Astrocyte (in vitro differentiated cells and primary cell): ENCODE measurements at places on chromosomes 5 and 9. TPM values are rescaled to one million over a fixed set of nuclear protein-coding genes. Genes with fewer than 3 reads are reported as not detected.

SLC23A1 gene
- not detected in 2 replicates for total RNA-seq

PCDHGC3 gene
- 84.7 and 100.0 TPM in 2 replicates for total RNA-seq

GLDC gene
- 2.4 and 8.9 TPM in 2 replicates for total RNA-seq

ARL10 gene
- 13.2 and 14.3 TPM in 2 replicates for total RNA-seq

ZNF366 gene
- total RNA-seq = not detected in 2 replicates

SOHLH1 gene
- total RNA-seq = not detected in 2 replicates

THBS4 gene
- 0.55 and 1.1 TPM in 2 replicates for total RNA-seq

NEUROG1 gene
- total RNA-seq = not detected in 2 replicates

WDR41 gene
- total RNA-seq = 115 and 132 TPM in 2 replicates

MTMR12 gene
- 19.0 and 23.1 TPM in 2 replicates for total RNA-seq

OR1J2 gene
- total RNA-seq = not detected in 2 replicates

ANKRD18A gene
- 4.0 and 11.7 TPM in 2 replicates for total RNA-seq

FANCG gene
- 11.0 and 14.1 TPM in 2 replicates for total RNA-seq

ORM2 gene
- not detected in 2 replicates for total RNA-seq

DNA sequence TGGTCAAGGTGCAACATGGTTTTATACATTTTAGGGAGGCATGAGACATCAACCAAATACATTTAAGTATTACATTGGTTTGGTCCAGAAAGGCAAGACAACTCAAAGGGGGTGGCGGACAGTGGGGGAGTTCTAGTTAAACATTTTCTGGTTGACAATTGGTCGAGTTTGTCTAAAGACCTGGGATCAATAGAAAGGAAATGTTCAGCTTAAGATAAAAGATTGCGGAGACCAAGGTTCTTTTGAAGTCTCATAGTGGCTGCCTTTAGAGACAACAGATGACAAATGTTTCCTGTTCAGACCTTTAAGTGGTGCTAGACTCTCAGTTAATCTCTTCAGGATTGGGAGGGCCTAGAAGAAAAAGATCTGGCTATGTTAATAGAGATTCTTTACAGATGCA is 47.7 kb upstream of the TTC39B start:
- no peak for DNase-seq

DNA sequence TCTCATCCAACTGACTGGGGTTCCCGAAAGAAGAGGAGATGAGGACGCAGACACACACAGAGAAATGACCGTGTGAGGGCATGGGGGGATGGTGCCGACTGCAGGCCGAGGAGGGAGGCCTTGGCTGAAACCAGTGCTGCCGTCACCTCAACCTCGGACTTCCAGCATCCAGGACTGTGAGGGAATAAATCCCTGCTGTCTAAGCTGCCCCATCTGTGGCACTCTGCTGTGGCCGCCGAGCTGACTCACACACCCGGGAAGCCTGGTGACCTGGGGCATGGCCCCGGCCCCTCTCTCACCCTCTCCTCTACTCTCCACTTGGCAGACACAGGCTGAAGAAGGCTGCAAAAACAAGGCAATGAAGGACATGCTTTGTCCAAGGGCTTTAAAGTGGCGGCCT is 4.4 kb upstream of the COL5A1 start:
- DNase-seq = peak; percentile 52

DNA sequence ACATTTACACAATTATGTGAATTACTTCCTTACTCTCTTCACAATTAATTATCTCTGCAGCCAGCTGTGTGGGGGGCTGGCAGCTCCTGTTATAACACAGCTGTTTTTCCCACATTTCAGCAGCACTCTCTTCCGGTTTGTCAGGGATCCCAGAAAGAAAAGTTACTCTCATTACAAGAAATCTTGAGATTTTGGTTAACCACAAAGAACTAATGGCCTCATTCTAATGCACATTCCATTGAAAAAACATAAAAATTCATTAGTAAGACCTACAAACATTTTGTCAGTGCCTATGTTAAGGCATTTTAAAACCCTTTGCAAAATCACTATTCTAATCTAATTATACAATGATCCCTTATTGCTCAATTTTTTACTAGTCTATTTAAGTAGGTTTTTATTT is 64.1 kb downstream of the PDE4D start:
- peak; percentile 94 for DNase-seq

- no peak for DNase-seq
Observed at GRCh38 chr5:159638954-159639559, 277.2 kb upstream of the ADRA1B start.

DNA sequence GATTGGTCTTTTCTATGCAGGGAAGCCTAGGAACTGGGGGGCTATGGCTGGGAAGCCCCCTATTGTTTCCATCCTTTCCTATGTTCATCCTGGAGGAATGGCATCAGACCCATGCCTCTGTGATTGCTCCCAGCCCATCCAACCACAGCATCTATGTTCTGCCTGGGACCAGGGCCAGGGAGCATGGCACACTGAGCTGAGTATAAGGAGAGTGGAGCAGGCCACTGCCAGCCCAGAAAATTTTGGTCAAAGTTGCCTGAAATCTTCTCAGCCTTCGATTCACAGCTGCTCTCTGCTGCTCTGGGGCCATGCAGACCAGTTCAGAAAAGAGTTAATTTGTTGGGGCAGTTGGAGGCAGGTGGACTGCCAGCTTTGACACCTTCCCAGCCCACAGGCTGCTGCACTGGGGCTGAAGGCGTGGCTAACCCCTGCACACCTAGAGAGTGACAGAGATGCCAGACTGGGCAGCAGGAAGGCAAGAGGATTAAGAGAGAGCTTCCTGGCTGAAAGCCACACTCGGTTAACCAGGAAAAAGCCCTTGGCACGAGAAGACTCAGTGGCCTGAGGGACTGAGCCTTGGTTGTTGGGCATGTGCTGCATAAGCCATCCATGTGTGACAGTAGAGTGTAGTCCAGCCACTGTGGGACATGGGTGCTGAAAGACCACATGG is 12.1 kb downstream of the TGFBI start:
- no peak for DNase-seq

DNA sequence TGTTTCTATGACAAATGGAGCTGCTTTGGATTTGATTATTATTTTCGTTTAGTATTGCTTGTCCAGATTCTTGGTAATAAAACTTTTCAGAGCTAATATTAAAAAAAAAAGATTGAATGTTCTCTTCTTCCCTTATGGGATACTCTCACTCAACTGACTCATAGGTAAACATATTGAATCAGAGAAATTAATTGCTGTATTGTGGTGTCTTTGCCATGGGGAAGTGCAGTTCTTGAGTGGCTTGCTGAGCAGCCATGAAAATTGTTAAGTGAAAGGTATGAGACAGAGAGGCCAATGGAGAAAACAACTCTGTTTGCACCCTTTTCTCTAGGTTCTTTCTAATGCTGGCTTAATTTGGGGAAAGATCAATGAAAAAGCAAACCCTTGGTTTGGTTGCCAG is 149.9 kb upstream of the HMHB1 start:
- no peak for DNase-seq

- DNase-seq = peak; percentile 6
Observed at GRCh38 chr5:8908055-8908683, 637.7 kb downstream of the SEMA5A start.

GRCh38 chr9:114151426-114151956 is 3.8 kb upstream of the COL27A1 start:
- no peak for DNase-seq

DNA sequence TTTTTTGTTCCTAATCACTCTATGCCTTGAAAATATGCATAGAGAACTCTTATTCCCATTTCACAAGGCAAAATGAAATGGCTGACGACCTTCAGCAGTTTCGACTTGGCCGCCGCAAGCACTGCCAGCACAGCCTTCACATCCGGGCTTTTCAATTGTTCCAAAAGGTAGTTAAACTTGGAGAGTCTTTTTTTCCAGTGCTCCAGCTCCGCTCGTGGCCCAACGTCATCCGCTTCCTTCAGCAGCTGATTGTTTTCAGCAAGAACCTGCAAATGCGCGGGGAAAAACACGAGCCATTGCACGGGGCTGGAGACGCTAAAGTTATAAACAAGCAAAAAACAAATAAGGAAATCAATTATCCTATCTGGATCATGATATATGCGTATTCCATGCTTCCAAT is 25.4 kb downstream of the DNAH5 start:
- DNase-seq = no peak

GRCh38 chr5:37838933-37839341 is 904 bp downstream of the GDNF start:
- no peak for DNase-seq

DNA sequence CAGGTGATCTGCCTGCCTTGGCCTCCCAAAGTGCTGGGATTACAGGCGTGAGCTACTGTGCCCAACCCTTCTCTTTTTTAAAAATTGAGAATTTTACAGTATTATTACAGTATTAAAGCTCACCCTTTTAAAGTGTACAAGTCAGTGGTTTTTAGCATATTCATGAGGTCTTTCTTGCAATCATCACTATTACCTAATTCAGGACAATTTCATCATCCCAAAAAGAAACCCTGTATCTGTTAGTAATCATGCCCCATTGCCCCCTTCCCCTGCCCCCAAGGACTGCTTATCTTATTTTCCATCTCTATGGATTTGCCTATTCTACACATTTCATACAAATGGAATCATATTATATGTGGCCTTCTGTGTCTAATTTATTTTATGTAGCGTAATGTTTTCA is 22.6 kb upstream of the MEGF9 start:
- DNase-seq = no peak

- DNase-seq = no peak
Observed at GRCh38 chr5:151903243-151903653, 21.4 kb downstream of the GLRA1 start.

- DNase-seq = no peak
Observed at GRCh38 chr9:86508208-86508903, 154.1 kb upstream of the TUT7 start.

- DNase-seq = no peak
Observed at GRCh38 chr5:109950634-109951033, 260.9 kb downstream of the MAN2A1 start.

- DNase-seq = no peak
Observed at GRCh38 chr5:135602882-135603721, 24.3 kb upstream of the CXCL14 start.

GRCh38 chr9:136724772-136725171 is 12.4 kb downstream of the DIPK1B start:
- DNase-seq = no peak

GRCh38 chr9:36479101-36479500 is 79.0 kb upstream of the RNF38 start:
- DNase-seq = no peak

- DNase-seq = no peak
Observed at GRCh38 chr5:6036006-6036405, 342.3 kb downstream of the MED10 start.

DNA sequence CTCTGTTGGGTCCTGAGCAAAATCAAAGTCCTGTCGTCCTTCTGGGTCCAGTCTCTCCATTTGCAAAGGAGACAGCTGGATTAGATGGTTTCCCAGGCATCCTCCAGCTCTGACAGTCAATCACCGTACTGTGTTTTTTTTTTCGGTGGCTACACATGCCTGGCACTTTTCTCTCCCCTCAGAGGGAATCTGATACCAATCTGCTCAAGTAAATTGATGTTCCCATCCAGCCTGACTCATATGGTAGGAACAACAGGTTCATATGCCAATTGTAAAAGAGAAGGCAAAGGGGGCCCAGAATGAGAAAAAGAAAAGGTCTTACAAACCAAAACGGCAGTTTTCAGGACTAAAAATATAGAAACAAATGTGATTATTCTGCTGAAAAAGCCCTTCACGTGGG is 1.2 kb downstream of the FBXO10 start:
- DNase-seq = peak; percentile 30

DNA sequence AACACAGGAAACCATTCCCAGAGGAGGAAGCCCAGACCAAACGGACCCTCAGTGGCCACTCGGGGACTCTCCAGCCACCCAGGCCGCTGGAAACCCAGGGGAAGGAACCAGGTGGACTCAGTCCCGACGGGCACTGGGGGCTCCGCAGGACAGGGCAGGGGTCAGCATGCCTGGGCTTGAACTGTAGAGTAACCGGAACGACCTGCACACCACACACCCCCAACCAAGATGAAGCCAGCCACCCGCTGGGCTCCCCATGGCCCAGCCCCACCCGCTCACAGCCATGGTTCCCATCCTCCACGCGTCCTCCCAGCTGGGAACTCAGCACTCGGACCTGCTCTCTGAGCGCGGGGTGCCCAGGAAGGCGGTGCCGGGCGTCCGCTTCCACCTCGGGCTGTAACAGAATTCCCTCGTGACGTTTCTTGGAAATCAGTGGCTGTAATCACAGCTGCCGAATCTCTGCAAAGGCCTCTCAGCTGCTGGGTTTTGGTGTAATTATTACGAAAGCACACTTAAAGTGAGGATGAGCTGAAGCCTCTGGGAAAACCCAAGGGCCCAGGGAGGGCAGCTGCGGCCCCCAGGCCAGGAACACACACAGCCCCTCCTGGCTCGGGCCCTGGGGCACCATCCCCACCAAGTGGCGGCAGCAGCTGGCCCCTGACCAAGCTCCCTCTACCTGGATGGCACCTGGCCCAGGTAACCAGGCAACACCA is 13.8 kb downstream of the NACC2 start:
- no peak for DNase-seq

DNA sequence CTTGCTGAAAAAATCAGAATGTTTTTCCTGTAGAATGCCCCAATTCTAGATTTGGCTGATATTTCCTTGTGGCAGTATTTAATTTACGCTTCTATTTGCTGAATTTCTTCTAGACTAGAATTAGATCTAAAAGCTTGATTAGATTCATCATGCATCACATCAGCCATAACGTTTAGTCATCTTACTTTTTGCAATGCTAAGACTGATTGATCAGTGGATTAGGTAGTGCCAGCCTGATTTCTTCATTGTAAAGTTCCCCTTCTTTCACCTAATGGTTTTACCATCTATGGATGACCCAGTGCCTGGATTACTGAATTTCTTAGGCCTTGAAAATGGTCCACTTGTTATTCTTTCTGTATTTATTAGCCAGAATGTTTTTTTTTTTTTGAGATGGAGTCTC is 83.9 kb downstream of the PBX3 start:
- no peak for DNase-seq

DNA sequence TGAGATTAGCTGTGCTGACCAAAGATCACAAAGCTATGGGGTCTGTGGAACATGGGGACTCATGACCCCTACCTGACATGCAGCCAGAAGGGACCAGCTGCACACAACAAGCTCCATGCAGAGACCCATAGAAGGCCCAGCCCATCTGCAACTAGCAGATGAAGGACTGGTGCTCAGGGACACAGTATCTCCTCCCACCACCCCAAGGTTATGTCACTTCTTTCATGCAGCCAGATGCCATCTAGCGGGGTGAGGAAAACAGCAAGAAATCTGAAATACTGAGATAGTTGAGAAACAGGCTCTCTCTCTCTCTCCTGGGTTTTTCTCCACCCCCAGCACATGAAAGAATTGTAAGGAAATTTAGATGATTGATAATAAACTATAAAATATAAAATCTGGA is 161.3 kb upstream of the DAPK1 start:
- DNase-seq = no peak

- DNase-seq = peak; percentile 93
Observed at GRCh38 chr5:61311836-61312808, 19.9 kb upstream of the ZSWIM6 start.

DNA sequence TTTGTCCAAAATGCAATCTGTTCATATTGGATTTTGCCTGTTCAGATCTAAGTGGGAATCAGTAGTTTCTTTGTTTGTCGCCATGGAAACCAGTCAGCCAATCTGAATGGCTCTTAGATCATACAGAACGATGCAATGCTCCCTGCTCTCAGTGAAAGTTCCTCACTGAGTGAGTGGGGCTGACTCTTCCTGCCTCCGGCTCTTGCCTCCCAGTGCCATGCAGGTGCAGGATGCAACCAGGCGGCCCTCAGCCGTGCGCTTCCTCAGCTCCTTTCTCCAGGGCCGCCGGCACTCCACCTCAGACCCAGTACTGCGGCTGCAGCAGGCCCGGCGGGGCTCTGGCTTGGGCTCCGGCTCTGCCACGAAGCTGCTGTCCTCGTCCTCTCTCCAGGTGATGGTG is at the start of gene PTPDC1:
Gene PTPDC1, plus strand, starts transcription at position 151 of the 400 bp plus-strand sequence. Its CDS starts 67 bp downstream, at position 218.
- peak; percentile 66 for DNase-seq
